ENCODE measurements at places on chromosomes 1 and 21.
A peak's percentile ranks its signal among the peaks of the same experiment; 100 is the strongest.

- no peak for DNase-seq
Measured at GRCh38 chr1:230080822-230081221, 13.8 kb downstream of the GALNT2 start.

DNA sequence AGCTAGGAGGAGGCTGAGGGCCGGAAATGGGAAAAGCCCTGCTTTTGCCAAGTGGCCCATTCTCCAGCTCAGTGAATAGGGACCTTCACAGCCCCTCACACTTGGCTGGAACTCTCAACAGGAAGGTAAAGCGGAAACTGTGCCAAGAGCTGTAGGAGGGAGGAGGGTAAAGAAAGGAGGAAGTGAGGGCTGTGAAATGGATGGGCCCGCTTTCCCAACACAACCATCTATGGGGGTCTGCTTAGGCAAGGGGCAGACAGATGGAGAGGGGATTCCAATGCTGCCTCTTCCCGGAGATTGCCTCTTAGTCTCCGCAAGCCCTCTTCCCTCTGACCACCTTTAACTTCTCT lies 5.2 kb downstream of the INKA2 start:
- no peak for DNase-seq

DNA sequence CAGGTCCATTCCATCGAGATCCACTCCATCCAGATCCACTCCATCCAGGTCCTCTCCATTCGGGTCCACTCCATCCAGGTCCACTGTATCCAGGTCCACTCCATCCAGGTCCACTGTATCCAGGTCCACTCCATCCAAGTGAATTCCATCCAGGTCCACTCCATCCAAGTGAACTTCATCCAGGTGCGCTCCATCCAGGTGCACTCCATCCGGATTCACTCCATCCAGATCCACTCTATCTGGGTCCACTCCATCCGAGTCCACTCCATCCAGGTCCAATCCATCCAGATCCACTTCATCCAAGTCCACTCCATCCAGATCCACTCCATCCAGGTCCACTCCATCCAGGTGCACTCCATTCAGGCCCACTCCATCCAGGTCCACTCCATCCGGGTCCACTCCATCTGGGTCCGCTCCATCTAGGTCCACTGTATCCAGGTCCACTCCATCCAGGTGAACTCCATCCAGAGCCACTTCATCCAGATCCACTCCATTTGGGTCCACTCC lies 157.4 kb downstream of the HUNK start:
- no peak for DNase-seq

DNA sequence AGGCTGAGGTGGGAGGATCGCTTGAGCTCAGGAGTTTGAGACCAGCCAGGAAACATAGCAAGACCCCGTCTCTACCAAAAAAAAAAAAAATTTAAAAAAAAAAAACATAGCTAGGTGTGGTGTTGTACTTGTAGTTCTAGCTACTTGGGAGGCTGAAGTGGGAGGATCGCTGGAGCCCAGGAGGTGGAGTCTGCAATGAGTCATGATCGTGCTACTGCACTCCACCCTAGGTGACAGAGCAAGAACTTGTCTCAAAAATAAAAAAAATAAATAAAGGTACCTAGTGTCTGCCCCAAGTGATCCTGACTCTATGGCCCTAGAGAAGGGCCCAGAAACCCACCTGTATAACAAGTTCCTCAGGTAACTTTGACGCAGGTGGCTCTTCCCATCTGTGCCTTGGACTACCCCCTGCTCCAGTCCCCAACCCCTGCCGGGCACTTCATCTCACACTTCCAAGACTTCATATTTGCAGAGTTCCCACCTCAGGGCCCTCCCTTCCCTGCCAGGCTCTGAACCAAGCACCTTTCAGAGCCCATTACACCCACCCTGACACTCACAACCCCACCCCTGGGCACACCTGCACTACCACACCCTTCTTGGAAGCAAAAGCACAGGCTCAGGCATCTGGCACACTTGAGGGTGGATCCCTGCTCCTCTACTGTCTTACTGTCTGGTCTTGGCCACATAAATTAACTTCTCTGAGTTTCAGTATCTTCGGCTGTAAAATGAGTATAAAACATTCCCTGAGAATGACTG lies 80.2 kb upstream of the KLHDC7A start:
- no peak for DNase-seq

DNA sequence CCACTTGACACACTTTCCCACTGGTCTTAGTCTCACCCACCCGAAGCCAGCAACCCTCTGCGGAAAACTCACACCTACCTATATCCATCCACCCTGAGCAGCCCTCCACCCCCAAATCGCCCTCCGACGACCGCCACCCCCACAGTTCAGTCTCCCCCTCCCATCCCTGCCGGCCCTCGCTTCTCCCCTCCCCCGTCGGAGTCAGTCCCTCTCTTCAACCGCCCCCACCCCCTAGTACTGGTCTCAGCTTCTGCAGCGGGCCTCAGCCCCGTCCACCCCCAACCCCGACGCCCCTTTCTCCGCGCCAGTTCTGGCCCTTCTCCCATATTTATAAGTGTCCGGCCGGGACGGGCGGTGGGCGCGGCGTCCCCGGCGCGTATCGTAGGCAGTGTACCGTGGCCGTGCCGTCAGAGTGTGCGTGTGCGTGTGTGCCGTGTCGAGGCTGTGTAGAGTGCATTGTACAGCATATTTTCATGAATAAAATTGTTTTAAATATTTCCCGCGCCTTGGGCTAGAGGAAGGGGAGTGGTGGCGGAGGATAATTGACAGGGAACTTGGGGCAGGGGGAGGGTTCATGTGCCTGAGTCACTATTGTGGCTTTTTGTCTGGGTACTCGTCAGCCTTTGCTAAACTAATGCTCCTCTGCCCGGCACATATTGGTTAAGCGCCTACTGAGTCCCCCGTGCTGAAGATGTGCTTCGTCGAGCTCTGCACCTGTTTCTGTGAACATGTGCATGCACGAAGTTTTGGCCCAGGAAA lies 22.0 kb downstream of the FOXO6 start:
- DNase-seq = peak; percentile 33

DNA sequence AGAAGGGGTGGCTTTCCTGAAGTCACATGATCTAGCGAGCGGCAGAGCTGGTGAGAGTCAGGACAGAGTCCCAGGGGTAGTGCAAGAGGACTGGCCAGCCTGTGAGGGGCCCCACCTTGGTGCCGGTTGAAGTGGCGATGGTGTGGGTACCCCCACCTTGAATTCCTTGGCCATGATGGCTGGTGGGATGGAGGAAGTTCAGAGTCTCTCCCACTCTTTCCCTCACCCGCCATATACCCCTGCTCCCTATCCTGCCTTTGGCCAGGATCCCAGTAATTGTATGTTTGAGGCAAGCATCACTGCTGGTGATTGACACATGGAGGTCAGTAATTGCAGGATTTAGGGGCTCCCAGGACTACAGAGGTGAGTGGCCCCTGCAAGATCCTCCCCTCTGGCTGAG lies 11.8 kb downstream of the PADI3 start:
- no peak for DNase-seq

GRCh38 chr1:40308036-40308727 lies 8.9 kb downstream of the COL9A2 start:
- no peak for DNase-seq

DNA sequence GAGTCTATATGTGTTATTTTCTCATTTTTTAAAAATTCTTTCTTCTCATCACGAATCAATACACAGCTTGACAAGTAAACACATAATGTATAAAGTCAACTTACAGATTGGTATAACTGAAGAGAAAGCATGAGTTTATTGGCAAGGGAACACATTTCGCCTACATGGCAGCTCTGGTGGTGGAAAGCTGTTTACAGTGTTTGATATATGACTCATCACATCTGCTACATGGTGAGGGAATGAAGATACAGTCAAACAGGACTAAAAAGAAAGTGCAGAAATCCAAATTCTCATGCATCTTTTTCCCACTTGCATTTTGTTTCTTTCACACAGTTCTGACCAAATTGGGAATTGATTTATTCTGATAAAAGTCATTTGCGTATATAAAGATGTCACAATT lies 122.2 kb upstream of the ADGRL4 start:
- DNase-seq = peak; percentile 81

- DNase-seq = no peak
Measured at GRCh38 chr21:42031816-42032215, 21.7 kb upstream of the ZBTB21 start.

DNA sequence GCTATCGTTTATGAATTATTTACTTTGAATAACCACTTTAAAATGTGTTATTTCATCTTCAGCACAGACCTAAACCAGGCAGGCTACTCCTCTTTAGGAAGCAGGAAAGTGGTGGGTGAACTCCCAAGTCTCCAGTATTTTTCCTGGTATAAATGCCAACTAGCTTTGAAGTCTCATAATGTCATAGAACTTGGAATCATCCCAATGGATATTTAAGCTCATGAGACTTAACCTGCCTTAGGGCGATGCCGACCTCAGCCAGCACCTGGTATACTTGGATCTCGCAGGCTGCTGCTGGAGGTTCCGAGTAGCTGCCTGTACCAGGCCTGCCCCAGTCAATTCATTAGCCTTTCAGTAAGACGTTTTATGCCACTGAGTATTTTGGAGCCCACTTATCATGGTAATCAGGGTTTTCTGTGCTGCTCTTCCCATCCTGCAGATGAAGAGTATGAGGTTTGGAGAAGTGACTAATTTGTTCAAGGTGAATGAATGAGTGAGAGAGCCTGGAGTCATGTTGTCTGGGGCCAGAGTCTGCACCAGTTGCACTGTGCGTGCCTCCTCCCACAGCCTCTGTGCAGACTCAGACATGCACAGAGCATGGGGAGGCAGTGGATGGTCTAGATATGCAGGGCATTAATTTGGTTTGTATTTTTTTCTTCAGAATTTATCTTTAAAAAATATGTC lies 34.9 kb downstream of the VANGL1 start:
- DNase-seq = no peak

GRCh38 chr1:214895011-214895600 lies 187.4 kb upstream of the KCNK2 start:
- no peak for DNase-seq

DNA sequence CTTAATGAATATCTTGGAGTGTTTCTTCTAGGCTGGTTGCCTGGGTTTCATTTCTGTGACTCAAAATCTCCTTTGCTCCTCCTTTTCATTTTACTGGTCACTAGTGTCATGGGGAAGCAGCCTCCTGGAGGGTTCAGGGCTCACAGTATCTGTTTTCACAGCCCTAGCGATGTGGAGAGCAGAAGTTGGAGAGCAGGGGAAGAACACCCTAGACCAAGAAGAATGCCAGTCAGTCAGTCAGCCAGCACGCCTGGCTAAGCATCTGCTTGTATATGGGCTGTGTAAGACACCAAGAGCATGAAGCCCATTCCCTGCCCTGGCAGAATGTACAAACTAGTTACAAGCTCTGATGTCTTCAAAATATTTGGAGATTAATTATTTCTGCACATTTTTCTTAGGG lies 7.9 kb downstream of the RXRG start:
- DNase-seq = no peak

Measured in fibroblast of gingiva (primary cell).